ENCODE measurements at places on chromosomes 16 and 17.
A peak's percentile ranks its signal among the peaks of the same experiment; 100 is the strongest.

- H3K36me3 ChIP-seq = peaks cover 17% of the 10 kb centered on the region
- H3K27ac ChIP-seq = no peak overlapping the region
- H3K4me1 ChIP-seq = no peaks in the 10 kb centered on the region
- DNase-seq = no peak
- H3K27me3 ChIP-seq = no peaks in the 10 kb centered on the region
- H3K4me3 ChIP-seq = no peak overlapping the region
Measured at GRCh38 chr16:28172336-28172735, 39.4 kb downstream of the XPO6 start.

DNA sequence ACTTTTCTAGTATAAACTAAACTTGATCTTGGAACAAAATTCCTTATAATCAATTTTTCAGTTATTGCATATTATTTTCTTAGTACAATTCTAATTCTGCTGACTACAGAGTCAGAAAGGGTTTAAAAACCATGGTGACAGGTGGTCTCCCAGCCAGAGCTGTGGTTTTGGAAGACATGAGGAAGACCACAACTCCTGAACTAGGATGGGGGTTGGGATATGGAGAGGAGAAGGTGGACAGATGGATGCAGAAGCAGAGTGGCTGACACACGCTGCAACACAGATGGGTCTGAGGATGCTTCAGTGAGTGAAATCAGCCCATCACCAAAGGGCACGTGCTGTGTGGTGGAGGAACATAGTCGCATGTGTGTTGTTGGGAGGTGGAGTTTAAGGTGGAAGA lies 187.7 kb downstream of the LGALS9B start:
- no peak for DNase-seq
- H3K27ac ChIP-seq = no peak overlapping the region
- H3K27me3 ChIP-seq = no peaks in the 10 kb centered on the region
- H3K4me1 ChIP-seq = no peaks in the 10 kb centered on the region
- H3K36me3 ChIP-seq = no peaks in the 10 kb centered on the region

DNA sequence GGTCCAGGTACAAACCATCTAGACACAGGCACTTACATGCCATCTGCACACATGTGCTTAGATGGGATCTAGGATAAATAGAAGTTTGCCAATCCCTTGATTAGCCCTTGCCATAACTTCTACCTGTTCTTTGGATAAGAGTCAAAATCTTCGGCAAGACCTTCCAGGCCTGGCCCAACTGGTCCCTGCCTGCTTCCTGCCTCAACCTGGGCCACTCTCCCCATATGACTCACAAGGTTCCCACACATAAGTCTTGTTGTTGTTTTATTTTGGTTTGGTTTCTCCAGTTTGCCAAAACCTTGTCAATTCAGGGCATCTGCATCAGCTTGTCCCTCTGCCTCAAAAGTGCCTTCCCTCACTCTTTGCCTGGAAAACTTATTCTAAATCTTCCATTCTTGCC lies 95.3 kb upstream of the XYLT1 start:
- no peak overlapping the region for H3K27ac ChIP-seq
- H3K27me3 ChIP-seq = no peaks in the 10 kb centered on the region
- H3K4me3 ChIP-seq = no peak overlapping the region
- H3K36me3 ChIP-seq = no peaks in the 10 kb centered on the region
- H3K4me1 ChIP-seq = no peaks in the 10 kb centered on the region

GRCh38 chr16:67164599-67165061 lies at the start of gene HSF4:
HSF4 (plus strand) TSS chr16:67164745; CDS start chr16:67164812, 67 bp downstream.
- H3K27me3 ChIP-seq = peaks cover 49% of the 10 kb centered on the region
- peaks cover 40% of the 10 kb centered on the region for H3K4me1 ChIP-seq
- H3K27ac ChIP-seq = peak within 1 kb of the TSS; percentile 51
- peak; percentile 88 for DNase-seq
- H3K4me3 ChIP-seq = peak within 1 kb of the TSS; percentile 42

GRCh38 chr17:49258394-49258793 lies 27.8 kb upstream of the PHOSPHO1 start:
- DNase-seq = no peak
- H3K36me3 ChIP-seq = no peaks in the 10 kb centered on the region
- no peak overlapping the region for H3K27ac ChIP-seq
- no peak overlapping the region for H3K4me3 ChIP-seq
- no peaks in the 10 kb centered on the region for H3K27me3 ChIP-seq
- no peaks in the 10 kb centered on the region for H3K4me1 ChIP-seq
